Glomerular endothelial cell (primary cell): ENCODE measurements at places on chromosomes 4 and X.

GRCh38 chrX:46257451-46257879 lies 287.8 kb downstream of the ZNF674 start:
- DNase-seq = no peak

GRCh38 chrX:21658152-21658737 lies at the start of gene KLHL34:
Gene KLHL34 (minus strand): TSS chrX:21658330. CDS start chrX:21657788, 542 bp downstream.
- DNase-seq = no peak

DNA sequence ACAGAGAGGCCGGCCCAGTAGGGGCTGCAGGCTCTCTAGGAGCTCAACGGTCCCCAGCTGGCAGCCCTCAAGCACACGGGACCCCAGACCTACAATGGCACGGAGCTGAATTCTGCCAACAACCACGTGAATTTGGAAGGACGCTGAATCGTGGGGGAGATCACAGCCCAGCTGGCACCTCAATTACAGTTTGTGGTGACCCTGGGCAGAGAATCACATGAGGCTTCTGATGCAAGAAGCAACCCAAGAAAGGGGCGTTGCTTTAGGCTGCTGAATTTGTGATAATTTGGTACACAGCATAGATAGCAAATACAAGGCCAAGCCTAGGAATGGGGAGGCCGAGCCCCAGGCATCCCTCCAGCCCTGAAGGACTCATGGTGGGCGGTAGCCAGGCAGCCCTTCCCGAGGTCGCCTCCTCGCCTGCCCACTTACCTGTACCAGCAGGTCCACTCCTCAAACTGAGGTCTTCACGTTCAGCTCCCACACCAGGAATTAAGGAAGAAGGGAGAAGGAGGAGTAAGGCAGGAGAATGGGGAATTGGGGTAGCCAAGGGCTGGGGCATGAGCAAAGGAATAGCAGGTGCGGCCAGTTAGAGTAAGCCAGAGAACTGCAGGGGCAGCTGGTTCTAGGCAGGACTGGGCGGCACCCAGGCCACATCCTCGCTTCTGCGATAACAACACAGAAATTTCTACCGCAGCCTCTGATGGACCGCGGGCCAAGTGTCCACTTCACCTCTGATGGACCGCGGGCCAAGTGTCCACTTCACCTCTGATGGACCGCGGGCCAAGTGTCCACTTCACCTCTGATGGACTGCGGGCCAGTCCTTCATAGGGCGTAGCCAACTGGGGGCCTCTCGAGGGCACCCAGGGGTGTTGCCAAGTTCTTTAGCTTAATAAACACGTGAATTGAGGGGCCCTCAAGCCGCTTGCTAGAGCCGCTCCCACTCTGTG lies 23.4 kb upstream of the HTRA3 start:
- no peak for DNase-seq

GRCh38 chr4:138910914-138911336 lies 104.7 kb upstream of the NOCT start:
- peak; percentile 98 for DNase-seq

GRCh38 chrX:129522184-129523078 lies 859 bp downstream of the SMARCA1 start:
- no peak for DNase-seq

GRCh38 chrX:68896581-68896980 lies 67.8 kb downstream of the EFNB1 start:
- no peak for DNase-seq

DNA sequence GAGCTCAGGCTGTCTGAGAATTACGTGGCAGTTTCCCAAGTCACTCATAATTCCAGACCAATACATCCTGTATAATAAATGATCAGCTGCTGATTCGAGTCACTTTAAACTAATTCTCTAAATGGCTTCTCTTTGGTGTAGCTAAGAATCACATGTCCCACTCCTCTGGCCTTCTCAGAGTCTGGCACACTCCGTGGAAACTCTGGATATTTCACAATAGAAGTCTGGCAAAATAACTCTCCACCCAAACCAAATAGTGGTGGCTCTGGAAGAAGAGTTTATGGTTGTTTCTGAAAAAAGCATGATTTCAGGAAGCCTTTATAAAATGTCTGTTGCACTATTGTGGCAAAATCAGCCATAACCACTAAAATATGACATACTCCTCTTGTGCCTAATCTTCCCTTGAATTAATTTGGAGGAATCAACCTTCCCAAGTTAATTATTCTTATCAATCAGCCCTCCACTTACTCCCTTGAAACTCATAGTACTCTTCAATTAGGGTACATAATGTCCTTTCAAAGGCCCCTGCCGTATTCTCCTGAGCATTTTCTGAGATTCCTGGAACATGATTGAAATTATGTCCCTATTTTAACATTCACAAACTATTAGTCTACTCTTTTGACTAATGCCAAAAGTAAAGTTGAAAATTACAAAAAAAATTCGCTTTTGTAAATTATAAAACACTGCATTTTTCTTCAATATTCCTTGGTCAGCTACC lies 991.6 kb downstream of the FAT4 start:
- DNase-seq = no peak

GRCh38 chr4:34108391-34108790 lies 2135.9 kb downstream of the ARAP2 start:
- DNase-seq = no peak

DNA sequence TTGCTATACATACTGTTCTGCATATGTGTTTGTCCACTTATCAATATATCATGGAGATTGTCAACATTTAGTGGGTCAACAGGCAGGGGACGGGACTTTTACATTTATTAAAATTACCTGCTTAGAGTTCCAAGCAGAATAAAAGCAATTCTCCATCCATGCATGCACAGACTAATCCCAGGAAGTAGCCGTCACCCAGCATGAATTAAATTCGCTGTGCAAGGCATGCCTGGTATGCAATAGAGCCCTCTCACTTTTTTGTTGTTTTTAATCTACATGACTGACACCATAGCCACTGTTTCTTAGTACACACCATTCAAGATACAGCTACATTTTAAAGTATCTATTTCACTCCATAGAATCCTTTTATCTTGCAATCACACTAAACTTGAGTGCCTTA lies 108.9 kb downstream of the USP46 start:
- no peak for DNase-seq

- DNase-seq = no peak
Observed at GRCh38 chrX:49308604-49309269, 5.3 kb downstream of the GAGE10 start.

- DNase-seq = no peak
Observed at GRCh38 chrX:143296521-143296920, 220.8 kb downstream of the SPANXN3 start.

DNA sequence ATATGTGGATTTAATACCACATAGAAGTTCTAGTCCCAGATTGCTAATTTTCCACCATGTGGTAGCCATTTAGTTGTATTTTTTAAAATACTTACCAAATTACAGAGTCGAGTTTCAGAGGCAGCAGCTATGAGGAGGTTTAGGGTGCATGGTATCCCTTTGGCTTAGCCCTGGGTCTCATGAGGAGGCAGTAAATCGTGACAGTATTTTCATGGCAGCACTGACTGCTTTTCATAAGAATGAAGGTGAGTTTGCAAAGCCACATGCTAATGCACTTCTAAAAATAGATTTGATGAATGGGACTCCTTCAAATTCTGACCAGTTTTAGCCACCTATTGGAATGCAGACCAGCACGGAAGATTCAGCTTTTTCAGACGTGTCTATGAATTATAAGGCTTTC lies 114.0 kb upstream of the FRG1 start:
- DNase-seq = no peak

DNA sequence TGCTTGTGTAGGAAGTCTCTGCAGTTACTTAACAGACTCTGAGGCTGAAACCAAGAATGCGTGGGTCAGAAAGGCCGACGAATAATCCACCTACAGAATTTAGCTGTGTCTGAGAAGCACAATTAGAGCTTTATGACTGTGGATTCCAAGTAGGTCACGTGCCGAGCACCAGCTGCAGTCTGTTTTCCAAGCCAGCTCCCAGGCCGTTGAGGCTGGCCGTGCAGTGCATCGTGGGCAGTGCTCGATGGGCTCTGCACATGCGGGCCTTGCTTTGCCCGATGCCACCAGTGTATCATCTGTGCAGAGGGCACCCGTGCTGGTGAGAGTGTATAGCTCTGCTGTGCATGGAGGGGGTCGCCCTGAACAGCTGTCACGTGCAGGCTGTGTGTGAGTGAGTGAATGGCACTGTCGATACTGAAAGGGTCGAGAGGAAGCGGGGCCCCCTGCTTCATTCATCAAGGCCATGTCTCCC lies 67.5 kb upstream of the CLDN34 start:
- DNase-seq = no peak

DNA sequence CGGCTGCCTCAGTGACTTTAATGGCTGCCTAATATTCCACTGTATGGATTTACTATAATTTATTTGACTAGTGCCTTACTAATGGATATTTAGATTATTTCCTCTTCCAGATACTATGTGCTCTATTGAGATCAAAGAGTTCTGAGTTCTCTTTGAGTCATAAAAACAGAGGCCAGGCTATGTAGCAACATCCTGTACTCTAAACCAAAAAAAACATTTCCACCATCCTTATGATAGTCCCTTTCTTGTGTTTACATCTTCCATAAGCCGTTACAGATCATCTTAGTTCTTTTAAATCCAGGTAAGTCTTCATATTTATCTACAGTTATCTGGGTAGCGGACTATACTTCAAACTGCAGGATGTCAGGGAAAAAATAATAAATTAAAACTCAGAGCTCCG lies 56.6 kb upstream of the TMEM184C start:
- no peak for DNase-seq

DNA sequence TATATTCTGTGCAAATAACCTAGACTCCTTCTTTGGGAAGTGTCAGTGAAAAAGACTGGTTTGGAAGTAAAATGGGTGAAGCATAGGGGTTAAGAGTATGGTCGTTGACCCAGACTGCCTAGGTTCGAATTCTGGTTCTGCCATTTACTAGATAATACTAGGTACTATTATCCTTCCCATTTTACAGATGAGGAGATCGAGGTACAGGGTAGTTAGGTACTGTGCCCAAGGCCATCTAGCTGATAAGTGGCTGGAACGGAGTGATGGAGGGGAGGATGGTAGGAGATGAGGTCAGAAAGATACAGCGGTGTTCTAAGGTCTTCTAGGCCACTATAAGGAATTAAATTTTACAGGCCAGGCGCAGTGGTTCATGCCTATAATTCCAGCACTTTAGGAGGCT lies 11.1 kb downstream of the GLOD5 start:
- no peak for DNase-seq

- DNase-seq = no peak
Observed at GRCh38 chr4:169791527-169792156, 33.9 kb upstream of the HPF1 start.

DNA sequence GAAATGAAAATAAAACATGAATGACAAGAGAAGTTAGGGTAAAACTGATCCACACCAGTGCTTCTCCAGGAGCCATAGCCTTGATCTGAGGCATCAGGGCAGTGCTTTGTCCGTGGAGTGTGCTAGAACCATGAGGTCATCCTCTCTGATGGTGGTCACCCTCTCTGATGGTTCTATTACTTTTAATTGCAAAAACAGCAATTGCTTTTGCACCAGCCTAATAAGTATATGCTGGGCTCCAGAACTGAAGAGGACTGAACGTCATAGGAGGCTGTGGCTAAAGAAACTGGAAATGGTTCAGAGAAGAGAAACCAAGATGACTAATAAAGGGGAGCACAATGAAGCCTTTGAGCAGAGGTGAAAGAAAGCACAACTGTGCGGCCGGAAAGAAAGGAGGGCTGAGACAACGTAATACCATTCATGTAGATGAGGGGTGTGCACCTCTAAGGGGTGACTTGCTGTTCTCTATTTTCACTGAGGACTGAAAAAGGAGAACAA lies 17.0 kb upstream of the TMEM154 start:
- DNase-seq = no peak

GRCh38 chr4:144647095-144647561 lies 1.2 kb downstream of the HHIP start:
- DNase-seq = no peak

DNA sequence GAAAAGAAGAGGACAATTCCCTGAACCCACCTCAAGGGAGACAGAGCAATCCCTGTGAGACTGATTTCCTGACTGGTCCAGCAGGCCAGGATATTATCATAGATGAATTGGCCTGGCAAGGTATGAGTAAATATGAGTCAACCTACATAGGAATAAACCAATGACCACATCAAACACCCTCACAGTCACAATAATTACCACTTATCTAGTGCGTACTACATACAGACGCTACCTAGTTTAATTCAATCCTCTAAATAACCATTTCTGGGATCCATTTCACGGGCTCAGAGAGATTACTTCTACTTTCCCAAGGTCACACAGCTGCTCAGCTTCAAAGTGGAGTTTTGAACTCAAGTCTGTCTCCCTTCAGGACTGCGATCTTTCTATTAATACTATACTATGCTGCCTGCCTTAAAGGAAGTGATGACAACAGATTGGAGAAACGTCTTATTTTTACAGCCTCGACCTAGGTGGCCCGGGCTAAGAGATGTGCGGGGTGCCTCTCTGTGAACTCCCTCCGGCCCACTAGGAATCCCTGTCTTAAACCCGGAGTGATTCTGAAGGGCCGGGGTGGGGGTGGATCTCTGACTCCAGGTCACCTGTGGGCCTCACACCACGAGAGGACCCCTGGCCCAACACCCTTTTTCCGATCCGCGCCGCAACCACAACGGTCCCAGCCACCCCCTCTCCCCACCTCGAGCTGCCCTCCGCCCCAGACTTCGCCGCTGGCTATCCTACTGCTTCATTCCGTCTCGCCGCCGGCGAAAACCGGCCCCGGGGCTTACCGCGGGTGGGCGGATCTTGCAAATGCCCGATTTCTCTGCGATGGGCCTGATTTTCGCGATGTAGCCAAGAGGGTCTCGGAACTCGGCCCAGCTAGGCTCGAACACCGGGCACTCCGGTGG lies 800 bp downstream of the KDM5C start:
- DNase-seq = peak; percentile 20

DNA sequence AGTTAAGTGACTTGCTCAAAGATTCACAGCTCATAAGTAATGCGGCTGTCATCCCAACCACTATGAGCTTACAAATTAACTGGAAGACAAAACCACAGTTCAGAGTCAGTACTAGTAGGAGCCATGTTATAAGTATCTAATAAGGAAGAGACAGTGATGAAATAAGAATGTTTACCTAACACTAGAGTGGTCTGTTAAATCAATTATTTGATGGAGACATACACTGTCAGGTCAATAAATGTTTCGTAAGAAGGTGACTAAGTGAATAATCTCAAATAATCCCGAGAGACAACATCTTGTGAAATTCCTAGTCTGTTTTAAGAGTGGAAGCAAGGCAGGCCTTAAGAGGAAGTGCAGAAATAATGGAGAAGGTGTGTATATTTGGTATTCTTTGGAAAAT lies 25.8 kb upstream of the AMELX start:
- no peak for DNase-seq

DNA sequence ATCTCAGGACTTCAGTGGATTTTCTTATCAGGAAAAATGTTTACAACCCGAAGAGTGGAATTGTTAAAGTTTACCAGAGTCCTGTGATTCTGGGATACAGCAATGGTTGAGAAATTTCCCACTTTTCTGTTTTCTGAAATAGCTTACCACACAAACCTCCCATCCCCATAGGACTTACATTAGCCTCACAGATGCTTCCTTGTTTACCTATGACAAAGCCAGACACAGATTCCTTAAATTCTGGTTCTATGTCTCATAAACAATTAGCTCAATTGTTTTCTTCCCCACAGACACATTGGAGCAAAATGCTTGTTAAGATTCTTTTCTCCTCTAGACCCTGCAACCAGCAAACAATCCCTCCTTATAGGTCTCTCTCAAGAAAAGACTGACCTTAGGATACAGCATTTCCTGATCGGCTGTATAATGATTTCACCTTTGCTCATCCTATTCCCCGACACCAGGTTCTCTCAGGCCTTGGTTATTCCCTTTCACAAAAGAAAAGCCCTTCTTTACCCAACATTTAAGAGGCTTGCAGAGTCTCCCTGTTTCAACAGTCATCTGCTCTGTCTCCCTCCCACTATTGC lies 886.2 kb downstream of the ARAP2 start:
- no peak for DNase-seq

GRCh38 chr4:125082729-125083417 lies 231.9 kb upstream of the FAT4 start:
- no peak for DNase-seq
